Calu3 (cell line): ENCODE measurements at places on chromosomes 2 and 18. TPM values are rescaled to one million over a fixed set of nuclear protein-coding genes. Genes with fewer than 3 reads are reported as not detected.

Gene CENPO
- 38.9 and 43.1 TPM in 2 replicates for total RNA-seq

Gene DNAJC5G
- total RNA-seq = not detected in 2 replicates

Gene CNGA3
- total RNA-seq = not detected in 2 replicates

GRCh38 chr2:39313575-39313974 is 69.8 kb upstream of the CDKL4 start:
- DNase-seq = no peak

- no peak for DNase-seq
Measured at GRCh38 chr2:13104723-13105122, 388.0 kb downstream of the TRIB2 start.

DNA sequence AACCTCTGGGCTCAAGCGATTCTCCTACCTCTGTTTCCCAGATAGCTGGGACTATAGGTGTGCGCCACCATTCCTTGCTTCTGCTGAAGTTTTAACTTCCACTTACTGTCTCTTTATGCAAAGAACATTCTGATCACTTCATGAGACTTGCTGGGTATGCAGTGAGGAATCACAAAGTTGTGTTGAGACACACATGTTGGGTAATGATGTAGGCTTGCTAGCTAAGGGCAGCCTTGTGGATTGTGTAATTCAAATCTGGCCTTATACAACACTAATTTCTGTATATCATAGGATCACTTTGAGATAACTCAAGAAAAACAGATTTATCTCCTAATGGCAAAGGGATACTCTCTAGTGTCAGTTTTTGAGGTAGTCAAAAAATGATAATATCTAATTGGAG is 24.2 kb downstream of the XRCC5 start:
- DNase-seq = no peak

DNA sequence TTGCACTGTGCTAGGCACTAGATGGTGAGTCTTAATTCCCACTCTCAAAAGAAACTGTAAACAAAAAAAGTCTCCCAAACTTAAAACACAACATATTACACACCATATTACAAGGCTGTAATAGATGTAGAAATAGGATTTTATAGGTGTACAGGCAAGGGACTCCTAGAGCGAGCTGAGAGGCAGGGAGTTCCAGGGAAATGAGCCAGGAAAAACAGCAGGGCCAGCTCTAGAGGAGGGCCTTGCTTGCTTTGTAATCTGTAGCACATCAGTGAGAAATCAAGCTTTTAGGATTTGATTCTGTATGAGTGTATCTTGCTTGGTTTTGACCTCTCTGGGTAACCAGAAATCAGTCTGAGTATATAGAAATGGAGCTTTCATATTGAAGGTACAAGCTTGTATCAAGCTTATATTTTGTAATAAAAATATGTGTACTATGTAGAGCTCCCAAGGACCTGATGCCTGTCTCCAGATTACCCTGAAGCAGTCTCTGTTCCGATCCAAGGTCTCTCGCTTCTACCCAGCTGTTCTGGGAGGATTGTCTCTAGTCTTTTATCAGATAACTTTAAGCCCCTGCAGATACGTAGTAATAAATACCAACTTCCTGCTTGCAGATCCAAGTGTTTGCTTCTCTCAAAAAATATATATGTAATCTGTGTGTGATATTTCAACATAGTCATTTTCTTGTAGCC is 73.0 kb downstream of the MYO1B start:
- DNase-seq = no peak

DNA sequence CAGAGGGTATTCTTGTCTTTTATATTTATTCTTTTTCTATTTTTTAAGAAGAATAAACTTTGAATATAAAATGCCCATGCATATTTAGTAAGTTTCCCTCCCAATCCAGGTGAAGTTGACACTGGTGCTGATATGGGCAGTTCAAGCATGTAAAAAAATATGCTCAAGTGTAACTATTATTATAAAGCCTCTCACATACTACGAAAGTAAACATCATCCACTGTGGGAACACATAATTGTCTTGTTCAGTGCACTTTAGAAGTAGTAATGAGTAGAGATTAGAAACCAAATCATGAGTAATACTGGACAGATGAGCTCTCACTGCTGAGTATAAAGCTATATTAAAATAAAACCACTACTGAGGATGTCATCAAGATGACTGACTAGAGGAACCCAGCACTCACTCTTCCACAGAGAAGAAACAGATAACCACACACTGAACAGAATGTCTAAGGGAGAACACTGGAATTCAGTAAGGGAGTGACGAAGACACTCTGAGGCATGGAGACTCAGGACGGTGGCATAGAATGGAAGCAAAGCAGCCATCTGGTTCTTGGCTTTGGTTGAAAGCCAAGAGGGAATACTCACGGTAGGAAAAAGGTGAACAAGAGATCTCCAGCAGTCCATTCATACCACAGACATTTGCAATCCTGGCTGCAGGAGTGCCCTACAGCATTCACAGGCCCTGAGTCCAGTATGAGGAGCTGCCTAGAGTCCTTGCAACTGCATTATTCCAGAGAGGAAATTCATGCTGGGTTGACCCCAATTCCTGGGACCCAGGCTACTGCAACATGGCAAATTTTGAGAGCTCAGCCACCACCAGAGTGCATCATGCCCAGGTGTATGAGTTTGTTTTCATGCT is 9.5 kb upstream of the FAM110C start:
- DNase-seq = no peak

- DNase-seq = no peak
Measured at GRCh38 chr18:79844999-79845563, 47.3 kb downstream of the KCNG2 start.

GRCh38 chr2:188773075-188773474 is 201.1 kb upstream of the COL3A1 start:
- DNase-seq = no peak
